ENCODE measurements at places on chromosomes 4 and X.
A peak's percentile ranks its signal among the peaks of the same experiment; 100 is the strongest.

DNA sequence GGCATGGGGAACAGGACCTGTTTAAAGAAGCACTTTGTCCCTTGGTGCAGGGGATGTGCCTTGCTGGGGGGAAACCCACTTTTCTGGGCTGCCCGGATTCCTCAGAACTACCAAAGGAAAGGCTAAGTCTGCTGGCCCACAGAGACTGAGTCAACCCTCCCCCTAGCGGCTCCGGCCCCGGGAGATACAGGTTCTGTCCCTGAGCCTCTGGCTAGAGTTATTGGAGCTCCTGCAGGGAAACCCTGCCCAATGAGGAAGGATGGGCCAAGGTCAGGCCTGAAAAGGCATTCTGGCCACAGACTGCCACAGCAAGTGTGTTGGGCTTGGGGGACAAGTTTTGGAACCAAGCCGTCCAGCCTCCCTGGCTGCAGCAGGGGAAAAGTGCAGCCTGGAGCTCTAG is 490.9 kb upstream of the ACTRT1 start:
- no peak for DNase-seq

- peak; percentile 14 for DNase-seq
Observed at GRCh38 chrX:43655151-43656004, 721 bp upstream of the MAOA start.

- DNase-seq, result no peak
Observed at GRCh38 chrX:73239242-73239641, 24.6 kb upstream of the NAP1L2 start.

- DNase-seq, result no peak
Observed at GRCh38 chr4:42397635-42398170, 415 bp downstream of the SHISA3 start.

GRCh38 chr4:124526769-124527168 is 185.8 kb downstream of the ANKRD50 start:
- no peak for DNase-seq

DNA sequence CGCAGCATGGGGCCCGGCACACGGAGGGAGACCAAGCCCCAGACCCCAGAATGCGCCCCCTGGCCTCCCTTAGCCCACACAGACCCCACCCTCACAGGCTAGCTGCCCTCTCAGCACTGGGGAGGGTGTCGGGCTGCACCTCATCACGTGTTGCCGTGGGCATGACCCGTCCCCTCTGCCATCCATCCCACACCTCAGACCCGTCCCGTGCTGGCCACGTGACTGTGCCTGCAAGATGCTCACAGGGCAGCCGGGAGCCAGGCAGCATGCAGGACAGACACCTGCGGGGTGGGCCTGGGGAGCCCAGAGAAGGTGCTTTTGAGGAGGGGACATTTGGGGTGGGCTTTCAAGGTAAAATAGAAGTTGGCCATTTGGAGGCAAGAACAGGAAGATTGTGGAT is 4.8 kb downstream of the MSANTD1 start:
- DNase-seq, result no peak

DNA sequence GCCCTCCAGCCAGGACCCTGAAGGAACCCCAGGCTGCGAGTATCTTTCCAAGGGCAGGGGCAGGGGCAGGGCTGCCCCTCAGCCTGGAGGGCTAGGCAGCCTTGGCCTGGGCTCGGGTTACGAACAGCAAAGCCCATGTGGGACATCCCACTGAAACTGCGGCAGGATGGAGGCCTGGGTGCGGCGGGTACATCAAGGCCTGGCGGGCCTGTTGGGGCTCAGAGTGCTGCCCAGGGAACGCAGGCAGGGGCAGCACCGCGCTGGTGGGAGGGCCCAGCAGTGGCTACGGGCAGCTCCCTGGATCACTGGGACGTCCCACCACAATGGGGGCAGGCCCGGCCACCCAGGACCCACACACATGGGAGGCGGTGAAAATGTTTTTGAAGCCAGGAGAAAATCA is 10.9 kb downstream of the NAT8L start:
- no peak for DNase-seq

DNA sequence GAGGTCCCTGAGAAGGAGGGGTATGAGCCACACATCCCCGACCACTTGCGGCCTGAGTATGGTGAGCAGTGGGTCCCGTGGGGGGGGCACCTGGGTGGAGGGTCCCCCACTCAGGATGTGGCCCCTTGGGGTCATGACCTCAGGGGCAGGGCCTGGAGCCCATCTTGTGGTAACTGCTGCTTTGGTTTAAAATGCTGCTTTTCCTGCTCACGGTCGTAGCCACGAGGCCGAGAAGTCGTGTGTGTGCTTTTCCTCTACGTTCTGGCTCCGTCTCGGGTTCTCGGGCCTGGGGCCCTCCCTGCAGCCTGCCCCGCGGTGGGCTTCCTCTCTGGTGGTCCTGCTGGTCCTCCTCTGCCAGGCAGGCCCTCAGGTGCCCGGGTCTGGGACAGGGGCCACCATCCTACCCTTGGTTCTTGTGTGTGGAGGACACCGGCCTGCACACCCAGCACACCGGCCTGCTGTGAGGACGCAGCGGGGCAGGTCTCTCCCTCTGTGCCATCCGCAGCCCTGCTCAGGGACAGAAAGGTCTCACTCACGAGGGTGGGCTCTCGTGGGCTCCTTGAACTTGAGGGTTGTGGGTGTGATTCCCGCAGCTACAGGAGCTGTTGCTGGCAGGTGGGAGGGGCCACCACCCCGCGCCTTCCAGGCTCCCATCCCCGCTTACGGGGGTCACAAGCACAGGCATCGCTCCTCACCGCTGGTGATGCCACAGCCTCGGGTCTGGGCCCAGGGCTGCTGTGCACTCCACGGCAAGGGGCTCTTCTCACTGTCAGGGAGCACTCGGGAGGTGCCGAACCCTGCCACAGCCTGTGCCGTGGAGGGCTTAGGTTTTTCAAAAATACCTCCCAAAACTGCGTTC is 19.6 kb downstream of the UVSSA start:
- DNase-seq, result no peak

- DNase-seq, result no peak
Observed at GRCh38 chr4:151563194-151563593, 154.2 kb downstream of the FHIP1A start.

- no peak for DNase-seq
Observed at GRCh38 chr4:97646997-97647396, 496.3 kb downstream of the STPG2 start.

DNA sequence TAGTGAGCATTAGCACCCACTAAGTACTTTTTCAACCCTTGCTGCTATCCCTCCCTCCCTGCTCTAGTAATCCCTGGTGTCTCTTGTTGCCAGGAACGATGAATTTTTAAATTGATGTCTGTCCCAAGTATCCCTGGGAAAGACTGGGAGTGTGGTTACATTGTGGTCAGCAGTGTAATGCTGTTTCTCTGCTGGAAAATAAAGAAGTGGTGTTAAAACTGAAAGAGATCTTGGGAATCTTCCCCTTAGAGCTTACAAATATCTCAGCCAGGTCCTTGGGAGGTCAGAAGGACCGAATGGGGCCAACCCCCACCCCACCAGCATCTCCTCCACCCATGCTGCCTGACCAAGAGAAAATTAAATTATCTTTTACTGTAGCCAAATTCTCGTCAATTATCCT is 174.5 kb upstream of the MXRA5 start:
- no peak for DNase-seq

DNA sequence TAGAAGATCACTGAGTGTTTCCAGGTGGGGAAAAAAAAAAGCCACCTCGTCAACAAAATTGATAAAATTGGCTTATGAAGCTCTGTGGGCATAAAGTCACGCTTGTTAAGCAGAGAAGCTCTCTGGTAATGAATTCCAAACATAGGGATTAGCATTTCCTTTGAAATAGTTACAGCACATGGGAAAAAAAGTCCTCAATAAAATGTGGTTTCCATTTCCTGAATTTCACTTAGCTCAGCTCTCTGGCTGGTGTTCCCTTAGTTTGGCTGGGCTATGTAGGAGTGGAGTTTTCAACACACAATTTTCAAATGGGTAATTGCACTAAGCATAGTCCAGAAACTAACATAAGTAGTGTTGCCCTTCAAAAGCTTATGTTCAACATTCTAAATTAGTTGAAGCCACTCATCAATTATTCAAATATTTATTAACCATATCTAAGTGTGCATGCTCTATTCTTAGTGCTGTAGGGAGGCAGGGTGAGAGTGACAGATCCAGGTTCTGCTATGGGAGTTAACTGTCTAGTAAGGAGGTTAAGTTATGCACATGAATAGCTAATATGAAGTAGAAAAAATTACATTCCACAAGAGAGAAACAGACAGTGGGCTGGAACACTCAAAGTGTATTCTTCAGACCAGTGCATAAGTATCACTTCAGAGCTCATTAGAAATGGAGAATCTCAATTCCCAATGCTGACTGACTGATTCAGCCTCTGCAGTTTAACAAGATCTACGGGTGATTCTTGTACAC is 445.7 kb downstream of the SMARCA1 start:
- no peak for DNase-seq

GRCh38 chr4:169663831-169664230 is 43.5 kb downstream of the CLCN3 start:
- DNase-seq, result peak; percentile 24
